ENCODE measurements at places on chromosomes 3 and 15.
A peak's percentile ranks its signal among the peaks of the same experiment; 100 is the strongest.

DNA sequence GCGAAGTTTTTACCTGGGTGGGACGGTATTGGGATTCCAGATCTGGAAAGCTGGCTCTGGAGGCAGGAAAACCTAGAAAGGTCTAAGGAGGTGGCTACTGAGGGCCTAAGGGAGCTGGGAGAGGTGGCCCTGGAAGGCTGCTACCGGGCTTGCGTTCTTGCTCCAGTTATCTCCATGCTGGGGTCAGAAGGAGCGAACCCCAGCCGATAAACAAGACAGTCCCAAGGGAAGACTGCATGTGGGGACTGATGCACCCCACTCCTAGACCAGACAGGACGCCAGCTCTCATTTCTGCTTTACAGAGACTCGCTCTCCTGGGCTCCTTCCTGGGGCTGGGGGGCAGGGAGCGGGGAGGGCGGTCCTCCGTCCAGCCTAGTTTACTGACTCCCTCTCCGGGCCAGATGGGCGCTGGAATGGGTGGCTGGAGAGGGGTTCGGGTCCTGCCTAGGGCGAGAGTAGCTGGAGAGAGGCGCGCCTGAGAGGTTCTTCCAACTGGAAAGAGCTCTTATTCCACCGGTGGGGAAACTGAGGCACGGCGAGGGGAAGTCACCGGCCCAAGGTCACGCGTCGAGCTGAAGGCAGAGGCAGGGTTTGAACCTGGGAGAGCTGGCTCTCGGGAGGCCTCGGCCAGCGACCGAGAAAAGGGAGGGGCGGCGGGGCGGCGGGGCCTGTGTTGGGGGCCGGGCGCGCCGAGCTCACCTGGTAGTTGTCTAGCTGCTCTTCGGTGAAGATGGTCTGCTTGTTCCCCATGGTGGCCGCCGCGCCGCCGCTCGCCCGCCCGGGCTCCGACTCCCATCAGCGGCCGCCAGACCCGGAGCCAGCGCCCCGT lies 565 bp downstream of the CIB2 start:
- DNase-seq, result no peak

GRCh38 chr3:77467702-77468625 lies 428.1 kb downstream of the ROBO2 start:
- DNase-seq, result no peak

- DNase-seq, result no peak
Observed at GRCh38 chr15:98778960-98779359, 130.6 kb downstream of the IGF1R start.

DNA sequence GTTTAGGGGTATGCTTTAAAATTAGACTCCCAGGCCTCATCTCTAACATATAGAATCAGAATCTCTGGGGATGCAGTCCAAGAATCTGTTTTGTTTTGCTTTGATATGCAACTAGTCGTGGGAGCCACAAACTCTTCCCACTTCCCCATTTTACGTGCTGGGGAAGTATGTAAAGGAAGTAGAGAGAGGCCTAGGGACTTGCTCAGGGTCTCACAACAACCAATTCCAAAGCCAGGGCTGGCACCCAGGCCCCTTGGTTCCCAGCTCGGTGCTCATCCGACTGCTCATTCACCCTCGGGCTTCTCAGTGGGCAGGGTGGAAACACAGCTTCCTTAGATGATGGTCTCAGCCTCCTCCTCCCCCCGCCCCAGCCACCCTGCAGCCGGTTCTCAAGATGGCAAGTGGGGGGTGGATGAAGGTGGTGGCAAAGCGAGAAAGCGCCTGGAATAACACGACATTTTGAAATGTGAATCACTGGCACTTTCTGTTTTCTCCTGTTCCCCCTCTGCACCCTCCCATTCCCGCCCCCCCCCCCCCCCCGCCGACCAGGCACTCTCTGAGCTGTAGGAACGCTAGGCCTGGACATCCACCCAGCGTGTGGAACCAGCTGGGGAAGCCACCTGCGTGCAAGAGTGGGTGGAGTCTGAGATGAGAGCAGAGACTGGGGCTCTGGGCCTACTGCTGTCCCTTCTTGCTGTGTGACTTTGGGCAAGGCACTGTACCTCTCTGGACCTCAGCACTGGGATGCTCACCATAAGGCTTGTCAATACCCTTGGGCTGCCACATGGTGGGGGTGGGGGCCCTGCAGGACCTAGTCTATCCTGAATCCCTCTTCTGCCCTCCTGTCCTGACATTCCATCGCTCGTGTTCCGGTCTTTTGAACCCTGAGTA lies 214.5 kb downstream of the RPLP1 start:
- DNase-seq, result no peak

- DNase-seq, result no peak
Observed at GRCh38 chr3:197554196-197554561, 1.6 kb downstream of the BDH1 start.

GRCh38 chr3:151556596-151556995 lies 95.7 kb upstream of the IGSF10 start:
- no peak for DNase-seq

- DNase-seq, result peak; percentile 49
Observed at GRCh38 chr3:111621535-111621934, 26.4 kb upstream of the ZBED2 start.

GRCh38 chr3:27293939-27294338 lies 75.2 kb downstream of the NEK10 start:
- DNase-seq, result no peak

DNA sequence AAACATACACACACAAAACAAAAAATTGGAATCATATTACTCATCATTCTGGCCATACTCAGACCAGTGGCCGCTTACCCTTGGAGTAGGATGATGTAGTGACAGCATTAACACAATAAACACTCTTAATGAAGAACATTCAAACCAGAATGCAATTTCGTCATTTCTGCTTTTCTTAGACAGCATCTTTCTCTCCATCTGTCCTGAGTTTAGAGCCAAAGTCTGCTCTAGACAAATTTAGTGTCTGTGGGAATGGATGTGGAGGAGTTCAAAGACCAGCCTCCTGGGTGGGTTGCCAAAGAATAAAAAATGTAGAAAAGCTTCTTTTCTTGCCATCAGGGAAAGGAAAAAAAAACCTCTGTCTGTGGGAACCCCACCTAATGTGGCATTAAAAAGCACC lies 212.4 kb upstream of the POU1F1 start:
- DNase-seq, result no peak

DNA sequence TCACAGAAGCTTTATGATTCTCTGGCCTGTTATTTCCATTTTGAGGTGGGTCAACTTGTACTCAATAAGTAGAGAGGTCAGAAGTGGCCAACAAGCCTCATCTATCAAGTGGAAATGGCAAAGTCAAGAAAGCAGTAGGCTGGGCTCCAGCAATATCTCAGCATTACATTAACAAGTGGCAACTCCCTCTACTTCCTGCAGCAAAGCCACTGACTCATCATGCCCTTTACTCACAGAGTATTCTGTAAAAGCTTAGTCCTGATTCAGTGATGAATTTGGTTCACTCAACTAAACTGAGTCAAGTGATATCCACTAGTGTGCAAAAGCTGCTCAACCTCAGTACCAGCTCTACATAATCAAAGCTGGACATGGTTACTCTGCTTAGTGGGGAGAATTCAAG lies 954.6 kb downstream of the EPHA3 start:
- no peak for DNase-seq

GRCh38 chr3:134824791-134825190 lies 29.7 kb downstream of the EPHB1 start:
- no peak for DNase-seq

All from activated naive CD4-positive, alpha-beta T cell treated with anti-CD3 and anti-CD28 coated beads, Interleukin-2, amount 50 U/mL, for 72 hours (primary cell).